ENCODE measurements at places on chromosomes 1 and 21.

GRCh38 chr1:201190624-201191051 is at the start of gene IGFN1:
TSS of gene IGFN1 (plus strand) at chr1:201190824. CDS start at chr1:201193294, 2,470 bp downstream.
- no peak for DNase-seq
- H3K27me3 ChIP-seq, result peaks cover 15% of the 10 kb centered on the region
- peak within 1 kb of the TSS; percentile 2 for H3K4me3 ChIP-seq
- H3K36me3 ChIP-seq, result no peaks in the 10 kb centered on the region
- H3K27ac ChIP-seq, result peak within 1 kb of the TSS; percentile 15

- H3K36me3 ChIP-seq, result peaks cover 30% of the 10 kb centered on the region
- peak overlapping the region; percentile 94 for H3K4me3 ChIP-seq
- peaks cover 46% of the 10 kb centered on the region for H3K4me1 ChIP-seq
- no peak for DNase-seq
These were observed 1.3 kb upstream of the HMGN2 start for GRCh38 chr1:26470878-26471497.

GRCh38 chr1:185015631-185016030 is 29.7 kb upstream of the RNF2 start:
- H3K4me3 ChIP-seq, result no peak overlapping the region
- peaks cover 4% of the 10 kb centered on the region for H3K27me3 ChIP-seq
- DNase-seq, result no peak
- no peak overlapping the region for H3K27ac ChIP-seq
- no peaks in the 10 kb centered on the region for H3K36me3 ChIP-seq
- H3K4me1 ChIP-seq, result no peaks in the 10 kb centered on the region

GRCh38 chr1:61241973-61242381 is 159.6 kb downstream of the NFIA start:
- no peak for DNase-seq
- no peaks in the 10 kb centered on the region for H3K36me3 ChIP-seq
- H3K4me3 ChIP-seq, result no peak overlapping the region
- H3K4me1 ChIP-seq, result peaks cover 17% of the 10 kb centered on the region
- no peaks in the 10 kb centered on the region for H3K27me3 ChIP-seq

DNA sequence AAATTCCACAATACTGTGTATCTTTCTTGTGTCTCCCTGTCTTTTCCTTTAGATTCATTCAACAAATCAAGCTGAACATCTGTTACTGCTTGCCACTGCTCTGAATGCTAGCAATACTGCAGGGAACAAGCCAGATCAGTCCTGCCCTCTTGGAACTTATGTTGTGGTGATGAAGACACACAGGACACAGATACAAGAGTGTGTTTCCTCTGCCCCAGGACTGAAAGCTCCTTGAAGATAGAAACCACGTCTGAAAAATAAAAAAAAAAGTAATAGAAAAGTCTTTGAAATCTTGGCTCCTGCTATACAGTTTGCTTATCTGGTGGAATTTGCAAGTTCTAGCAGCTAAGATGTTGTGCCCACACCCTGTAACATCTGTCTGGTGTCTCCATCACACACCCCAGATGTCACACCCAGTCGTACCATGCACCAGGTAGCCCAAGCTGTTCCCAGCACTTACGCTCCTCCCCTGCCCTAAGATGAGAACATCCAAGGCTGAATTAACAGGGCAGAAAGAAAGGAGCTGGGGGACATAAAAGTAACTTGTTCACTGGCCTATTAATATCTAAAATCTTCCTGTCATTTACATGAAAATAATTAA is 80.2 kb upstream of the GALNT2 start:
- no peak overlapping the region for H3K4me3 ChIP-seq
- no peaks in the 10 kb centered on the region for H3K36me3 ChIP-seq
- peaks cover 34% of the 10 kb centered on the region for H3K27me3 ChIP-seq
- no peak for DNase-seq

All from type B pancreatic cell (in vitro differentiated cells).